ENCODE measurements at places on chromosomes 1 and 21.

GRCh38 chr1:202143011-202143767 is 1.3 kb downstream of the ARL8A start:
- no peak for DNase-seq

GRCh38 chr1:23392125-23392855 is 22.7 kb upstream of the ZNF436 start:
- DNase-seq, result no peak

DNA sequence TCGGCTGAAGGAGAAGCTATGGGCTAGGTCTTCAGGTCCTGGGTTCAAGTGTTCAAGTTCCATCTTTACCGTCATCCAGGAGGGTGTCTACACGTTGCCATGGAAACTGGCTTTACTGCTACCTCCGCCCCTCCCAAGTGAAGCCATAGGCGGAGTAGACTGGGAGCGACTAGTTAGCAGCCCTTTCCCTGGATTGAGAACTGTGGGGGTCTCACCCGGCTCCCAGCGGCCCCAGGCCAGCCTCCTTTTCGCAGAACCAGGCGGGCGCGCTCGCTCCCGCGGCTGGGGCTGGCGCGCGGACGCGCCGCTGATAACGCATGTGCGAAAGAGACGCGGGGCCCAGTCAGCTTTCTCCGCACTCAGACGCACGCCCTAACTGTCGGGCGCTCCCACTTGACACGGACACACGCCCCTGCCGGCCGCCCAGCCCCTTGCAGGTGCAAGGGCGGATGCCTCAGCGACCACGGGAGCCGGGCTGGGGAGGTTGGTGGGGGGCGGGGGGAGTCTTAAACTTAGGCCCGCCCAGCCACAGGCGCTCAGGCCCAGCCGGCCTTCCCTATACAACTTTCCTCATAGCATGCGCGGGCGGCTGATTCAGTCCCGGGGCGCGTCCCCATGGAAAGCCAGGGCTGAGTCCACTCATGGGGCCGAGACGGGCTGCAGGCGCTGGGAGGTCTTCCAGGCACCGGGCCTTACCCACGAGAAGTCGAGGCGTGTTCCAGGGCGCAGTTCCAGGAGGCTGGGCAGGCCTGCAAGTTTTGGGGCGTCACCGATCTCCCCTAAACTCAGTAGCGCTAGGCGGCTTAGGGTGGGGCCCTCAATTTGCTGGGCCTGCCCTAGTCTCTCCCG is 7.4 kb downstream of the EFNA4 start:
- no peak for DNase-seq

- DNase-seq, result peak; percentile 49
These were observed 14.1 kb downstream of the PEA15 start for GRCh38 chr1:160219062-160219929.

GRCh38 chr1:203497269-203497777 is 3.4 kb downstream of the OPTC start:
- DNase-seq, result no peak

DNA sequence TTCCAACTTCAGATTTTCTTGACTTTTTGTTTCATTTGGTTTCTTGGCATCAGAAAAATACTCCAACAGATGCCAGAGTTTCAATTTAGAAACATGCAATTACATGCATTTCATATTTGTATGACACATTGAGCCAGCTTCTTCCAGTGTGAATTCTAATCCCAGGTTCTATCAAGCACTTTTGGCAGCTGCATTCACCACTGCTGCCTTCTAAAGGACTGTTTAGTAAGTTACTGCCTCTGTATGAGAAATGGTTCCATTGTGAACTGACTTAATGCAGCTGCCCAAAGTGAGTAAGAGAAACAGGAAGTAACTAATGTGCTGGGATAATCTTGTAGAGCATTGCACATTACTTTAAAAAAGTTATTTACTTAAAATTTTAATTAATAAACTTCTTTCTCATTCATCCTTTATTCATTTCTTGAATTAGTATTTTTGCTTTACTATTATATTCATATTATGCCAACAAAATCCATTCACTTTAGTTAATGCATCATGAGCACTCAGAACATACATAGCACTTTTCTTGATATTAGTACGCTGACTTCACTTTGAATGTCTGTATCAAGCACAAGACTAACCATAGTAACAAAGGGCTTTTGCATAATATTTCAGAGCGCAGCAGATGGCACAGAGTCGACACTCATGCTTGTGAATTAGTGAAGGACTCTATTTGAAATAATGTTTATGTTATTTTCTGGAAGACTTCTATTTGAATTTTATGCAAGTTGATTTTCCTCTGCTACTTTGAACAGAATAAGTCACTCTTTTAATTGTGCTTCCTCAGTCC is 9.8 kb downstream of the RGS18 start:
- no peak for DNase-seq

GRCh38 chr21:45551316-45551715 is 9.1 kb upstream of the SLC19A1 start:
- no peak for DNase-seq

- DNase-seq, result no peak
These were observed 59.1 kb downstream of the CAPN2 start for GRCh38 chr1:223771469-223771813.

- peak; percentile 98 for DNase-seq
These were observed at the start of gene THRAP3 for GRCh38 chr1:36223996-36224536. THRAP3 (plus strand) TSS chr1:36224443; CDS start chr1:36282564, 58,121 bp downstream.

All from AG09319 (cell line).